ENCODE measurements at places on chromosomes 13 and 19.

- no peak for DNase-seq
Observed at GRCh38 chr13:22837980-22838647, 342.7 kb upstream of the SGCG start.

DNA sequence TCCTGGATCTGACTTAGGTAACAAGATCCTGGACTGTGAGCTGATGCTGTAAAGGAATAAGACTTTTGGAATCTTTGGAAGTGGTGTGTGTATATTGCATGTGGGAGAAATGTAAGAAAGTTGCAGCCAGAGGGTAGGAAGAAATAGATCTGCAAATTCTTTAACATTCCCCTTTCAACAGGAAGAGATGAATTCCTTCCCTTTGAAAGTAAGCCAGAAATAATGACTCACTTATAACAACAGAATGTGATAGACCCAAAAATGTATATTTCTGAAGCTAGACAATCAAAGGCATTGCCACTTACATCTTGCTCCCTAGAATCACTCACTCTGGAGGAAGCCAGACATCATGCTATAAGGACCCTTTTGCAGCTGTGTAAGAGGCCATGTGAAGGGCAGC is 9.8 kb upstream of the SIAH3 start:
- DNase-seq: no peak

- DNase-seq: no peak
Observed at GRCh38 chr13:27472941-27473340, 22.6 kb upstream of the MTIF3 start.

DNA sequence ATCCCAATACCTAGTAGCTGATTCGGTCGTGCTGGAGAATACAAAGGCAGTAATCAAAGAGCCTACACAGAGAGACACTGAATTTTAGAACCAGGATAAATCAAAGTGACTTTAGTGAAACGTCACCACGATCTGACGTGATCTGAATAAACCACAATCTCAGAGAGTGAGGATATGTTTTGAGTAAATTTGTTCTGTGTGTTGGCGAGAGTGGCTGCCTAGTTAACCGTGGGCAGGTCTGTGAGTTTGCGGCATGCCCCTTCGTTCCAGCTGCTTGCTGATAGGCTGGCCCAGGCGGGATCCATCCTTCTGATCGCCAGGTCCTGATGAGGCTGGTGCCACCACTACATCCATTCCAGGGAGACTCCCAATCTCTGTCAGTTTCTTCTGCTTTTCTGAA is 40.4 kb downstream of the LRCH1 start:
- no peak for DNase-seq

GRCh38 chr13:47027780-47028437 is 131.1 kb upstream of the HTR2A start:
- no peak for DNase-seq

DNA sequence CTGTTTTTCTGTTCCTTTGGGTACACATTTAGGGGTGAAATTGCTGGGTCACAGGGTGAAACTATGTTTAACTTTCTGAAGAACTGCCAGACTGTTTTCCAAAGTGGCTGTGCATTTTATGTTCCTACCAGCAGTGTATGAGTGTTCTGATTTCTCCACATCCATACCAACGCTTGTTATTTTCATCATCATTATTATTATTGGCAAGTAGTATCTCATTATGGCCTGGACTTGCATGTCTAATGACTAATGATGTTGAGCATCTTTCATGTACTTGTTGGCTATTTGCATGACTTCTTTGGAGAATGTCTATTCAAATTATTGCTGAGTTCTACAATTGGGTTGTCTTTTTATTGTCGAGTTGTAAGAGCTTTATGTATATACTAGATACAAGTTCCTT is 321.8 kb upstream of the HTR2A start:
- DNase-seq: no peak

DNA sequence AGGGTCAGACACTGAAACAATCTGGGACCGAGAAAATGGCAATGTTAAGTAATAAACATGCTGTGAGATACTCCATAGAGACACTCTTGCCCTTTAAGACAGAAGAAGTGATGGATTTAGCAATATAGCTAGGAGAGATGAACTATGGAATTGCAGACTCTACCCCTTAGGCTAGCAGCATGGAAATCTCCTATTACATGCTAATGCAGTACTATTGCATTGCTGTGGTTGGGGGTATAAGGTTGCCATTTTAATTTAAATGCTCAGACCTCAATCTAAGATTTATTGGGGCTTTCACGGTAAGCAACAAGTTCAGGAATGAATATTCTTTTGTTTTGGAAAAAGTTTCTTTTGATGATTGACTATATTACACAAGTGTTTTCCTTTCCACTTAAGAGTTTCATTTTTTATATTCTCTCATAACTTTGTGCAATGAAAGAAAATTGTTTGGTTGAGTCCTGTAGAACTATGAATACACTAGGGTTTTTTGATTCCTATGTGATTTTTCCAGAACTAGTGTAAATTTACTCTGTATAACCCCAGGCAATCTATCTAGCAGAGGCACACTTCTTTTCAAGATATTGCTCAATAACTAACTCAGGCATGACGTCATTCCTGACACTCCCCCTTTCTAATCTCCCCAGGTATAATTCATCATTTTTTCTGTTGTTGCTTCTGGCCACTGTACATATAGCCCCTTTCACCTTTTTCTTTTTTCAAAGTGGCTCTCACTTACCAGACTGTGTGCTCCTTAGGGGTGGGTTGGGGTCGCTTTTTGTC is 394.7 kb upstream of the KLF12 start:
- DNase-seq: no peak

DNA sequence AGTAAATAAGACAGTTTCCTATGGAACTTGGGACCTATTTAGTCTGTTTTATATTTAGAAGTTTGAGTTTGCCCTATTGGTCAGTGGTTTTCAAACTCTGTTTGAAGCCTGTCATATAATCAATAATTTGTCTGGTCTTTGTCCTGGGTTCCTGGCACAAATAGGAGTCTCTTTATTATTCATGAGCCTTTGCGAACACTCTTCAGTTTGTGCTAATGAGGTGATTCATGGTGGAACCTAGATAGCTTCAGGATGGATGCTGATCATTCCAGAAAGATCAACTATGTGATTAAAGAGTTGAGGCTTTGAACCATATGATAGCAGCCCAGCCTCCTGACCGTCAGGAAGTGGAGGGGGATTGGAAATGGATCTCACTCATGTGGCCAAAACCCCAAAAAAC is 10.0 kb upstream of the VWA8 start:
- no peak for DNase-seq

GRCh38 chr19:32363175-32363574 is 17.8 kb downstream of the ZNF507 start:
- DNase-seq: no peak

GRCh38 chr19:18487576-18488402 is 34.1 kb downstream of the ELL start:
- no peak for DNase-seq

DNA sequence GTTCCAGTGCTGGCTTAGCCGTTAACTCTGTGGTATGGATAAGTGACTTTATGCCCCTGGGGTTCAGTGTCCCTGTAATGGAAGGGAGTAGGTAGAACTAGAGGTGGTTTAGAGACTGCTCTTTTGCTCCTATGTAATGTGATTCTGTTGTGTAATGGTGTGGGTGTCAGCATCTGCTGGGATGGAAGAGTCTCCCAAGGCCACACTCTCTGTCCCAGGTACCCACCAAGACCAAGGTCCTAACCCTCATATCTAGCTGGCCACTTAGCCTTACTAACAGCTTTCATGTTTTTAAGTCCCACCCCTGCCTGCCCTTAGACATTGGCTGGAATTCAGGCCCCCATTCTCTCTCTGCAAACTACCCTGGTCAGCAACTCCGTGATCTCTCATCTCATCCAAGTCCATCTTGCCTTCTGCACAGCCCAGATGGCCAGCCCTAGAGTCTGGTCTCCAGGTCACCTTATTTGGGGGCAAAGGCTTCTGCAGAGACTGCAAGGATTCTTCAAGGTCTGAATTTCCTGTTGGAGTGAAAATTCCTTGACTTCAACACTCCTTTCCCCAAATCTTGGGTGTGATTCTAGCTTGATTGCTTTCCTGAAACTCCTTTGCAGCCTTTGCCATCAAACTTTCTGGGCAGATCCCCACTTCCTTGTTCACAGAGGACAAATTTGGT is 48.4 kb downstream of the SERP2 start:
- no peak for DNase-seq

DNA sequence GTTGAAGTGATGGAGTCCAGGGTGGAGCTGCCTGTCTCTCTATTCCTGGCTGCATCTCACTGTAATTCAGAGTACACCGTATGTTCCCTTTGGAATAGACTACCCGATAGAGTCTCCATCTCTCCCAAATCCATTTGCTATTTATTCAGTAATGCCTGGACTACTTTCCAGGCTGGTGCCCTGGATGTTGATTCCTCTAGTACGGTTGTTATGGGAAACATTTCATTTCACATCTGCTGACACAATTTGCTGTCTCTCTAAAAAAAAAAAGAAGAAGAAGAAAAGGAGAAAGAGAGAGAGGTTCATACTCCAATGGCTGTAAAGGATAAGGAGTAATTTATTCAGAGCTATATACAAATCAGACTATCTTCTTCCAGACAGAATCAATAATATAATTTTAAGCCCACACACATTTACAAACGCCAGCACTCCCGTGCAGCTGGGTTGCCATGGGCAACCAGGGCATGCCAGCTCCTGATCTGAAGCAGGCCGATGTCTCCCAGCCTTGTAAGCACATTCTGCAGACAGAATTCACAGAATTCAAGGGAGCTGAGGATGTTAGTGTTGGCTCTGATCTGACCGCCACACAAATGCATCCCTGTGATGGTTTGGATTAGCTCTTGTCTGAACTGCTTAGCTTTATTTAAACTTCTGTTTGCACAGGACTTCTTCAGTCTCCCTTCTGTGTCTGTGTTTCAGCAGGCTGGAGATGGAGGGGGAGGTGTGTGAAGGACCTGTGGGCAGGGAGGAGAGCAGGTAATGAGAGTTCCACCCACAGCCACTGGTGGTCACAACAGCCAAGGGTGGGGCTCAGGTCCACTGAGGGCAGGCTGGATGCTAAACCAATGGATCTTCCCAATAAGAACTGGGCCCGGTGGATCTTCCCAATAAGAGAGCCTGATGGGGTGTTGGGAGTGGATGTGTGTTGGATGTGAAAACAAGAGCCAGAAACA is 66.0 kb downstream of the TEX26 start:
- peak; percentile 46 for DNase-seq

GRCh38 chr13:19605161-19605955 is 28.1 kb upstream of the MPHOSPH8 start:
- peak; percentile 36 for DNase-seq

- no peak for DNase-seq
Observed at GRCh38 chr19:10762656-10763055, 44.8 kb downstream of the DNM2 start.

DNA sequence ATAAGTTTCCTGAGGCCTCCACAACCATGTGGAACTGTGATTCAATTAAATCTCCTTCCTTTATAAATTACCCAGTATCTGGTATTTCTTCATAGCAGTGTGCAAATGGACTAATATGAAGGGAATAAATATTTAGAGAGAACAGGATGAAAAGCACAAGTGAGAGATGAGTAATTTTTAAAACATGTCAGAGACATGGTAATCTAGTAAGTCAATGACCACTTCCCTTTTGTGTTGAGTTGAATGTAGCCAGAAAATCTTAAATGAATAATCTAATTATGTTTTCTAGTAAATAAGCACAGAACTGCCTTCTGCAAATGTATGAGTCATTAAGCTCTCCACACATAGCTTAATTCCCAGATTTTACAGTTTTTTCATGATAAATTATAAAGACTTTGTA is 524.1 kb upstream of the SLITRK5 start:
- DNase-seq: no peak

DNA sequence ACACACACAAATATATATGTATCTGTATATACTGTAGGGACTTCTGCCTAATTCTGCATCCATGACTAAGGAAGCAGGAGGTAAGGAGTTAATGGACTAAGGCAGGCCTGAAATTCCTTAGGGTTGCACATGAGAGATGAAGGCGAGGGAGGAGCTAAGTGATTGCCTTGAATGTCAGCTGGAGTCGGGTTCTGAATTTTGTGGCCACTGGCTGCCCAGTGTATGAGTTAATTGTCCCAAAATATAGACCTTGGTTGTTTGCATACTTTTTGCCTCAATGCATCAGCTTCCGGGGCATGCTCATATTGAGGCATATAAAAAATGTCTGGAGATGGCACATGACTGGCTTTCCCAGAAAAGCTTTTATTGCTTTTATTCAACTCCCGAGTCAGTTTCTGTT is 245.5 kb downstream of the TDRD3 start:
- no peak for DNase-seq

DNA sequence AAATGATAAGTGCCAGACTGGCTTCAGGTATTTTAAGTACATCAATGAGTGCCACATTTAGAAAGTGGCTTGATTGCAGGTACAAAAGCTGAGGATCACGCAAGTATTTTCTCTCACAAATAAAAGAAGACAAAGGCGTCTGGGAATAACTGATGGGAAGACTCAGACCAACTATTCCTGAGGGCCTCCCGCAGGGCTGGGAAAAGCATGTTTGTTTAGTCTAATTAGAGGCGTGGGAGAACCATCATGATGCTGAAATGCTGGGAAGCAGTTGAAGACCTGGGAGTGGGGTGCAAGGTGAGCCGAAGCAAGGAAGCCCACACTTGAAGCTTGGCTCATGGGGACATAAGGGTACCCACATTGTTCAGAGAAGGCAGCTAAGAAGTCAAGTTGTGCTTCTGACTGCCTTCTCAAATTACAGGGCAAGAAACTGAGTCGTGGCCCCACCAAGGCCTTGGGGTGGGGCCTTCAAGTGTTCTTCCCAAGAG is 536.0 kb downstream of the MYO16 start:
- DNase-seq: no peak

DNA sequence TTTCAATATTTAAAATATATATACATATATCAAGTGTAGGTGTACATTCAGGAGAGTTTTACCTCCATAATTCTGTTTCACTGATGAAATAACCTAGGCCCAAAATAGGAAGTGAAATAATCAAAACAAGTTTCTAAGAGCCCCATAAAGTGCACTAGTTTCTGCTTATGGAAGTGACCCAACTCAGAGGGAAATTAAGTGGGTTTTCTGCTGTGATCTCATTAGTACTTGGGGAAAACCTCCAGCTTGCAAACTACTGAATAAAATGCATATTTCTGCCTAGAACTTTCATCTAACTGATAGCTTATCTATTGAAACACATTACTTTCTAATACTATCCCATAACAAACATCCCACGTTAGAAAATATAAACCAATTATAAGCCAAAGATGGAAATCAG is 45.4 kb upstream of the MIR17HG start:
- DNase-seq: no peak

- DNase-seq: no peak
Observed at GRCh38 chr19:42412661-42413076, 14.5 kb downstream of the LIPE start.

Data from AG08396 (cell line).